ENCODE measurements at places on chromosomes 4 and X.

DNA sequence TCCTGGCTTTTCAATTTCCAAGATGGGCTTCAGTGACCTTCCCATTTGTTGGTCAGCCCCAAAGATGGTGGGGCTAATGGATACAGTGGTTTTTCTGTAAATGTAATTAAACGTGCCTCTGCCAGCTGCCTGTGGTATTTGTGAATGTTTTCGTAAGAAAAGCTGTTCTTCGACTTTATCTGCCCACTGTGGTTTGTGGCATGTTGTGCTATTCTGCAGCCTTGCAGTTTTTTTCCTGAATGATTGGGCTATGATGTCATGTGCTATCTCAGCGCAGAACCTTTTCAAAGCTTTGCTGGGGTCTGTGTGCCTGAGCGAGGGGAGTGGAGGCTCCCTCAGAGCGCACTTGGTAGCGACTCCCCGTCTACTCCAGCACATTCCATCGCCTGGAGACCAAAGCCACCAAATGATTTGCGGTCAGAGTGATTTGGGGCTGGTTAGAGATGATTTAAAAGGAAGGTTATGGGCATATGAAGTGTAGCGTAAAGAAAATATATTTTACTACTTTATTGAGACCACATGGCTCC is 137.5 kb downstream of the PALLD start:
- DNase-seq, result peak; percentile 50

GRCh38 chrX:87702795-87703194 is 185.2 kb downstream of the KLHL4 start:
- no peak for DNase-seq

DNA sequence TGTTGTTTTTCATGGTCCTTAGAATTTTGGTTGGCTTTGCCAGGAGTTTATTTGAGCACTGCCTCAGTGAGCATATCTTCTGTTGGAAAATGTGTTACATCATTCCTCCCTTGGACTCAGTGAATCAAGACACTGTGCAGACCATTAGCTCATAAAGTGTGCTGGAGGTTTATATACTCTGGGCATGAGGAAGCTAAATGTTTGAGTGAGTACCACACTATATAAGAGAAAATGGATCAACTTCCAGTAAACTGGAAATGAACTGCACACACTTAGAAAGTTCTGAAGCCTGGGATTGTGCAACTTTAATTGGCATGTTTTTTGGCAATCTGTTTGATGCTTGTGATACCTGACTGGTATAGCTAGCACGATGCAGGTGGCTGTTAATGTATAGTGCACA is 75.9 kb downstream of the LIMCH1 start:
- DNase-seq, result no peak

DNA sequence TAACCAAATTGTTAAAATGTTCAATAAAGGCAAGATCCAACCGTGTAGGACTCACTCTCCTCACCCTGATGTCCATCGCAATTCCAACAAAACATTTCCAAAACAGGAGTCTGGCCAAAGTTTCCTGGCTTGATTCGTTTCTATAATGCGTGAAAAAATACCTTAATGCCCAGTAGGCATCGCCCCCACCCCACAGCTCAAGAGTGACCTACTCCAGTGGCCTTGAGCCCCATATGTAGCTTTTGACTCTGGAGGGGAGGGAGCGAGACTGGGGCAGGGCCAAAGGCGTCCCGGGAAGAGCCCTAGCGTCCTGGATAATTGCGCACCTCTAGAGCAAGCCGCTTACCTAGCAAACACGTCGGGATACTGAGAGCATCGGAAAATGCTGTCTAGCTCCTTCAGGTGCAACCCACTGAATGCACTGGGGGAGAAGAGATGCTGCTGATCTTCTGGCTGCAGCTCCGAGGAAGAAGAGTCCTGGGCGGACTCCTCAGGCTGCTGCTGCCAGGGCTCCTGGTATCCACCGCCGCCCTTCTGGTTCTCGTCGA is 55.6 kb upstream of the NKAP start:
- no peak for DNase-seq

DNA sequence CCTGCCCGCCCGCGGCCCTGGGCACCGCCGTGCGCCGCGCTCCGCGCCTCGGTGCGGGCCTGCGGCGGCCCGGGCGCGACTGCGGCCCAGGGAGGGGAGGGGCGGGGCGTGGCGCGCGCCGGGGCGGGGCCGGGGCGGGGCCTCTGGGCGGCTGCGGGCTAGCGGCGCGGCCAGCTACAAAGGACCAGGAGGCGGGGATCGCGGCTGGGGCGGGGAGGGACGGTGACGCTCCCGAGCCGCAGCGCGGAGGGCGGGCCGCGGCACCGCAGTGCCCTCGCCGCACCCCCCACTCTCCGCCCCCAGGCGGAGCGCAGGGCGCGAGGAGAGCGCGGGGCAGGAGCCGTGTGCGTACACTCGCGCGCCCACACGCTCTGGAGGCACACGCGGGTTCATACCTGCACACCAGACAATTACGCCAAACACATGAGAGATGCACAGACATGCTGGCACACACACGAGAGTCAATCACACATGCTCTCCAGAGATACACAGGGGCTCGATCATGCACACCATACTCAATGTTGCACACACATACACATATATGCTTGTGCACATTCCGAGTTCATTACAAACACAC is at the start of gene CRMP1:
TSS of gene CRMP1 (minus strand) at position 83 of the 577 bp plus-strand sequence. CDS start 117 bp downstream, outside the sequence.
- peak; percentile 85 for DNase-seq

DNA sequence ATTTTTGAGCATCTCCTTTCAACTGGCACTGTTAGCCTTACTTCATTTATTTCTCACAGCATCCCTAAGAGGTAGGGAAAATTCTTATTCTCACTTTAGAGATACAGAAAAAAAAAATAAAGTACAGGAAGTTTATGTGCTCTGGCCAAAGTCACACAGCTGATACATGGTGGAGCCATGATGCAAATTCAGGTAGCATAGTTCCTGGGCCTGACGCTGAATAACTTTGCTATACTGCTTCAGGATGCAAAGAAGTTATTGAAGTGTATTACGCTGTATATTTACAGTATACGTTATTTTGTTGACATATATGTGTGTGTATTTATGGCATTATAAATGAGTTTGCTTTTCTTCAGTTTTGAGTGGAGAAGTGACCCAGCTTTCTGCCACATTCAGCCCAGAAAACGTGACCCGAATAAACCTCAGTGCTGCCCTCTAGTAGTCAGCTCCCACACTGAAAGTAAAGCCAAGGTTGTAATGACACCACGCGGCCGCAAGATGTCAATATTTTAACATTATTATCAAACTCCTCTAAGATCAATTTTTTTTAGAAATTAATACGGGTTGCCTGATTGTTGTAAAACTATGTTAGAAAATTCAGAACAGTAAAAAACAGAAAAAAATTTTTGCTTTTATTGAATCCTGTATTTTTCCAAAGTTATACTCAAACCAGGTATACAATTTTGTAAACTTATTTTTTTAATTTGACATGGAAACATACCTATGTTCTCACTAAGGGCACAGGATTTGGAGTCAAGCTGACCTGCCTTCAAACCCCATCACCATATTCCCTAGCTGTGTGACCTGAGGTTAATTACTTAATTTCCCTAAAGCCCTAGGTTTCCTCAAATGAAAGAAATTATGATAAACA is 3.8 kb upstream of the GUCY2F start:
- DNase-seq, result peak; percentile 74

DNA sequence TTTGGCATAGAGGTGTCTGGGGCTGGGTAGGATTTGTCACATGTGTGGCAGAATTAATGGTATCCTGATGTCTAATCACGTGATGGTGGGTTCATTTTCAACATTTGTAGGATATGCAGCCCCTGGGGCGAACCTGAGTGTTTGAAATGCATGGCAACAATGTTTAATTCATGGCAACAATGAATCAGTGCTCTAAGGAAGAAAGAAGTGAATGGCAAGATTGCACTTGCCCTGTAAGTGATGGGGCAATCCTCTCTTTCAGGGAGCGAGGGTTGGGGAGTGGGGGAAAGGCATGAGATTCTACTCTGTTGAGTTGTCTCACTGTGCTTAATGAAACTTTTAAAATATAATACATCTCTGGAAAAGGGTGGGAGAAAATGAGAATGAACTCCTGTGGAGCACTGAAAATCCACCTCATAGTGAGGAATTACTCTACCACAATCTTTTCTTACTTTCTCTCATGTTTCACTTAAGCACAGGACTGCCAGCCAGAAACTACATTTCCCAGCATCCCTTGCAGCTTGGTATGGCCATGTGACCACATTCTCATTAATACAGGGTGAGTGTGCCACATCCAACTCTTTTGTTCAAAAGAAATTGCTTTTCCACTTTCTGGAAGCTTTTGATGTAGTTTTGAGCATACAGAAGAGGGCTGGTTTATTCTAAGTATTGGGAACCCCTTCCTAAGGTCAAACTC is 64.0 kb upstream of the PGM2 start:
- no peak for DNase-seq

All from nephron progenitor cell (in vitro differentiated cells).